T-helper 22 cell (primary cell): ENCODE measurements at places on chromosomes 13 and 19.

GRCh38 chr19:47271949-47272348 is 2.7 kb upstream of the INAFM1 start:
- DNase-seq: no peak

GRCh38 chr19:50313812-50314536 is 15.2 kb downstream of the KCNC3 start:
- no peak for DNase-seq

- DNase-seq: no peak
Observed at GRCh38 chr19:46697204-46697960, 19.5 kb downstream of the PRKD2 start.

GRCh38 chr13:113466383-113466782 is 13.1 kb upstream of the ADPRHL1 start:
- DNase-seq: no peak

- no peak for DNase-seq
Observed at GRCh38 chr13:21639561-21639960, 31.3 kb upstream of the FGF9 start.

GRCh38 chr19:48896191-48896720 is 2.3 kb downstream of the TULP2 start:
- no peak for DNase-seq

- DNase-seq: no peak
Observed at GRCh38 chr13:76724421-76724820, 161.8 kb downstream of the KCTD12 start.

GRCh38 chr19:6723108-6723618 is 2.7 kb upstream of the C3 start:
- no peak for DNase-seq

- DNase-seq: no peak
Observed at GRCh38 chr13:51981355-51981754, 29.9 kb downstream of the ATP7B start.

GRCh38 chr13:77325371-77325980 is 1.4 kb downstream of the MYCBP2 start:
- no peak for DNase-seq
